Femur (tissue), 1 donor: ENCODE measurements at places on chromosomes 16 and 17.
A peak's percentile ranks its signal among the peaks of the same experiment; 100 is the strongest.

DNA sequence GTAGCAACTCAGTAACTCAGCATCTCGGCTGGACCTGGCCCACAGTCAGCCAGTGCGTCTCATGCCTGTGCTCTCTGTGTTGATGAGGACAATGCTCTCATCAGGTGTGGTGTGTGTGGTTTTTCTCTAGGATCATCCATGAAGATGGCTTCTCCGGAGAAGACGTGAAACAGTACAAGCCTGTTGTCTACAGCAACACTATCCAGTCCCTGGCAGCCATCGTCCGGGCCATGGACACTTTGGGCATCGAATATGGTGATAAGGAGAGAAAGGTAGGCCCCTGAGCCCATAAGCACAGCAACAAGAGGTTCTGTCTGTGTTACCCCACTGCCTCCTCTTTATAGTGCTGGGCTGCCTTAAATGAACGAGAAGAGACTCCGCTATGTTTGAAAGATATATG, 84.5 kb downstream of the GNAO1 start:
- no peak for DNase-seq

GRCh38 chr16:17342031-17342430, 128.7 kb downstream of the XYLT1 start:
- DNase-seq = no peak

DNA sequence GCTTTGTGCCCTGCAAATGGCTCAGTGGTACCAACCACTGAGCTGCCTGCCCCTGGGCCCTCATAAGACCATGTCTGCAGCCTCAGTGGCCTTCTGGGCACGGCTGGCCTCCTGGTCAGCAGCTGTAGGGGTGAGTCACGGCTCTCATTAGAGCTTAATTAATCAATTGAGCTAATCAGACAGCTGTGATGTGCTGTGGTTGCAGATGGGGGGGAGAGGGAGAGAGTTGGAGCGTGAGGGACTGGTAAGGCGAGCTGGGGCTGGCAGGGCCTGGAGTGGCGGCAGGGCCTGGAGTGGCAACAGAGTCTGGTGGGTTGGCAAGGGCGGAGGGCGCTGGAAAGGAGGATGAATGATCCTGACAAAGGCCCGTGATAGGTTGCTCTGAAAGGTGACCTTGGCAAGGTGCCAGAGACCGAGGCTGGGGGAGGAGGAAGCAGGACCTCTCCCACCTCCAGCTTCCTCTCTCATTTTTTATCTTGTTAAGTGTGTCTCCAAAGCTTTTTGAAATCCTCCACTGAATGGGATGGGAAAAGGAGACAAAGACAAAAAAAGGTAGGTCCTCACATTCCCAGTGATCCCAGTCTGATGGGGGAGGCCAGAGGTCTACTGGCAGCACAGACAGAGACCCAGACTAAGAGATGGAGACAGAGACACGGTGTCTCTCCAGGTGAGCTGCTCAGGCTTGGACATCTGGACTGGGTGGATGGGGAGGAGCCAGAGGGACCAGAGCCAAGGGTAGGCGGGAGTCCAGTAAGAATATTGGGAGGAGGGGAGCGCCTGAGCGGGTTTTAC, 41.6 kb downstream of the DCAKD start:
- DNase-seq = no peak

- no peak for DNase-seq
These were observed 76.7 kb downstream of the C16orf95 start for GRCh38 chr16:87240211-87241136.

DNA sequence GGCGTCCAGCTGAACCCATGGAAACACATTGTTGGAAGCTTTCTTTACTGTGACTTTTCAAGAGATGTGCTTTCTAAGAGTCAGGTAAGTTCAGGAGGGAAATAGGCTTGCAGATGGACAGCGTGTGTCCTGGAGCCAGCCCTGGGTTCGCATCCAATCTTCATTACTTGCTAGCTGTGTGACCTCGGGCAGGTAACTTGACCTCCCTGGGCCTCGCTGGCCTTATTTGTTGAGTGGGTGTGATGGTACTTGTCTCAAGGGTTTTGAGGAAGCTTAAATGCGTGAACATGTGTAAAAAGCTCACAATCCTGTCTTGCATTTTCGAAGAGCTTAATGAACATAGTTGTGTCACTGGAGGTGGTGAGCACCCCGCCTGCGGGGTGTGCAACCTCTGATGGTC, 11.8 kb downstream of the ADGRG1 start:
- no peak for DNase-seq

GRCh38 chr17:49482144-49482817, 12.8 kb upstream of the NGFR start:
- DNase-seq = no peak

- DNase-seq = peak; percentile 88
These were observed 8.0 kb downstream of the TBC1D24 start for GRCh38 chr16:2482708-2483534.

DNA sequence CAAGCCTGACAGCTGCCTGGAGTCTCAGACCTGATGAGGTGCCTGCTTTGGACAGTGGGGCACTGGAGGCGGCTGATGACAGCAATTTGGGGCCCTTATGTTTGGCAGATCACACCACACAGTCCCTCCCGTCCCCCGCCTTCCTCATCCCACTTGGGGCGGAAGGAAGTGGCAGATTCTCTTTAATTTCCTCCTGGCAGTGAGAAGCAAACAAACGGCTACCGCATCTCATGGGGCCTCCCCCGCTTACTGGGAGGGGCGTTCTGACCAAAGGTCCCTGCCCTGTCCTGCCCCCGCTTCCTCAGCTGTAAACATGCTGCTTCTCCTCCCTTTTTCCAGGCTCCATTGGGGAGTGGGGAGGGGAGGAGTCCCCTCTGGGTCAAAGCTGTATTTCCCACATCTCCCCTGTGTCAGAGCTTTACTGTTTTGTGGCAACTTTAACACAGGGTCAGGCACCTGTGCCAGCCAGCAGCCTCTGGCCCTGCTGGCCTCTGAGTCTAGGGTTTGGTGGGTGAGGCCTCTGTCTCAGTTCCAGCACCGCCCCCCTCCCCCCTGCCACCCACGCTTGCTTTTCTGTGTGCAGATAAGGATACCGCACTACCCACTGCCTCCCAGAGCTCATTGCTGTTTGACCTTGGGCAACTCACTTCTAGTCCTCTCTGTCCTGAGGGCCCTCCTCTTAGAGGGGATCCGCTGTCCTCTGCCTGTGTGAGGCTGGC, 5.4 kb upstream of the NFATC3 start:
- peak; percentile 84 for DNase-seq

- no peak for DNase-seq
These were observed 38.8 kb downstream of the CLEC16A start for GRCh38 chr16:10983159-10983558.

- DNase-seq = no peak
These were observed 70.8 kb downstream of the GOSR1 start for GRCh38 chr17:30547778-30548573.

GRCh38 chr17:17675925-17676534, 5.2 kb upstream of the RAI1 start:
- no peak for DNase-seq

DNA sequence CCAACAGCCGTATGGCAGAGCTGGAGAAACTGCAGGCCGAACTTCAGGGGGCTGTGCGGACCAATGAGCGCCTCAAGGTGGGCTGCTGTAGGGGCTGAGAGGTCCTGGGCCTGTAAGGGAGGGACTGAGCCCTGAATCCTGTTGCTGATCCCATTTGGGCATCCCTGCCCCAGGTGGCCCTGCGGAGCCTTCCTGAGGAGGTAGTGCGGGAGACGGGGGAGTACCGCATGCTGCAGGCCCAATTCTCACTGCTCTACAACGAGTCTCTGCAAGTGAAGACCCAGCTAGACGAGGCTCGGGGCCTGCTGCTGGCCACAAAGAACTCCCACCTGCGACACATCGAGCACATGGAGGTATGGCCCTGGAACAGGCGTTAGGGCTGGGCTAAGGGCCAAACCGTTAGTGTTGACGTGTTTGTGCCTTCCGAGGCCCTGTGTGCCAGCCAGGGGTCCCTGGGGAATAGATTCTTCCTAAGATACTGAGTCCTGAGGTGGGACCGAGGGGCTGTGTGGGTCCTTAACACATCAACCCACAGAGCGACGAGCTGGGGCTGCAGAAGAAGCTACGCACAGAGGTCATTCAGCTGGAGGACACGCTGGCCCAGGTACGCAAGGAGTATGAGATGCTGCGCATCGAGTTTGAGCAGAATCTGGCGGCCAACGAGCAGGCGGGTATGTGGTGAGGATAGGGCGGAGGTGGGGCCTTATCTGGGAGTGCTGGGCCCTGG, 4.2 kb downstream of the RNF40 start:
- no peak for DNase-seq

DNA sequence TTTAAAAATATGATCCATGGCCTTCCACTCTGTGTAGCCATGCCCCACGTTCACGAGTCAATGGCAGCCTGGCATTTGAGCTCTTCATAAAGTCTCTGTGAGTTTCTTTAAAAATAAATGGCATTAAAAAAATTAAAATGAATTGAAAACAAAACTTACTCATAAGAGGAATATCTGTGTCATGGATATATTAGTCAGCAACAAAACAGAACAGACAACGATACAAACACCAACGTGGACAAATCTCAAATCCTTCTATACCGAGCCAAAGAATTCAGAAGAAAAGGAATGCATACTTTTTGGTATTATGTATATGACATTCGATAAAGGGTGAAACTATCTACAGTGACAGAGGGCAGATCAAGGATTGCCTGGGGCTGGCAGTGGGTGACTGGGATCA, 8.2 kb upstream of the CMIP start:
- DNase-seq = no peak

GRCh38 chr16:1674306-1674705, 3.8 kb upstream of the JPT2 start:
- no peak for DNase-seq

- DNase-seq = no peak
These were observed 9.7 kb downstream of the CRAMP1 start for GRCh38 chr16:1621851-1622250.

DNA sequence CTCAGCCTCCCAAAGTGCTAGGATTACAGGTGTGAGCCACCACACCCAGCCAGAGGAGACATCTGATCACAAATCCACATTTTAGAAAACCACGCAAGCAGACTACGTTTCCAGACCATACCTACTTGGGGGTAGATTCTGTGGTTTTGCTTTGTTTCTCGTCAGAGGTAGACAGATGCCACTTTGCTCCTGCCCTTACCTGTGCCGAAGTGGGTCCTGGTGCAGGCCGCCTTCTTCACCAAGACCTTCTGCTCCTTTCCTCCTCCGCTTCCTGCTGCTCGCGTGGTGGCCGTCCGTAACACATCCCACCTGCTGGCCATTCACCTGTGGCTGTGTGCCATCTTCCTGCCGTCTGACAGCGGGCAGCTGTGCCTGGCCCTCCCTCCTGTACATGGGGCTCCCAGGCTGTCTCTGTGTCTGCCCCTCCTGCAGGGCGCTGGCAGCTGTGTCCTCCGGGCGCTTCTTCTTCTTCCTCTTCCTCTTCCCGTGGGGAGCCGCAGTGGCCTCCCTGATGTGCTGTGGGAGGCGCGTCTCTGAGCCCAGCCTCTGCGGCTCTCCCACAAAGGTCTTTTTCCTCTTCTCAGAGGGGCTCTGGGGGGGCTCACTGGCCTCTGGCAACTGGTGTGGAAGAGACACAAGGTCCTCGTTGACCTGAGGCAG, 21.2 kb upstream of the CYTH1 start:
- no peak for DNase-seq

GRCh38 chr17:19712436-19713004, 3.9 kb downstream of the SLC47A2 start:
- DNase-seq = no peak

- DNase-seq = no peak
These were observed 394.5 kb upstream of the SOX9 start for GRCh38 chr17:71726341-71726740.

DNA sequence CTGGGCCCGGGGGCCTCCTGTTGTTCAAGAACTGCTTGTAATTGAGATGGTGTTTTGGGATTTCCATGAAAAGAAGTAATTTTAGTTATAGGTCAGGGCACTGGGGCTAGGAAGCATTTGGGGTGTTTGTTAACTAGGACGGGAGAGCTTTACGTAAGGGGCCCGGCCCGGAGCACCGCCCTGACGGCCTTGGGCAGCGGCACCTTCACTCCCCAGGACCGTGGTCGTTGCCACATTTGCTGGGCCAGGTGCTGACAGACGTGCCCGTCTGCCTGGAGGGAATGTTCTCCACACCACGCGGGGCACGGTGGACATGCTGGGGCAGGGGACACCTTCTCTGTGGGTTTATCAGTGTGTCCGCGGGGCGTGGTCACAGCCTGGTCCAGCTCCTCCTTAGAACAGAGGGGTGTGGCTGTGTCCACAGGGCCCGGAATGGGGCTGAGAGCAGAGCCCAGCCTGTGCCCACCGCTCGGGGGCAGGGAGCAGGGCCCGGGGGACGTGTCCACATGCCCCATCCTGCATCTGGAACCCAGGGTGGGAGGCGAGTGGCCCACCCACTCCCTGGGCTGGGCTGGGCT, 57.7 kb downstream of the BAIAP2 start:
- no peak for DNase-seq

GRCh38 chr17:50568659-50569058, 8.1 kb downstream of the CACNA1G start:
- DNase-seq = no peak

DNA sequence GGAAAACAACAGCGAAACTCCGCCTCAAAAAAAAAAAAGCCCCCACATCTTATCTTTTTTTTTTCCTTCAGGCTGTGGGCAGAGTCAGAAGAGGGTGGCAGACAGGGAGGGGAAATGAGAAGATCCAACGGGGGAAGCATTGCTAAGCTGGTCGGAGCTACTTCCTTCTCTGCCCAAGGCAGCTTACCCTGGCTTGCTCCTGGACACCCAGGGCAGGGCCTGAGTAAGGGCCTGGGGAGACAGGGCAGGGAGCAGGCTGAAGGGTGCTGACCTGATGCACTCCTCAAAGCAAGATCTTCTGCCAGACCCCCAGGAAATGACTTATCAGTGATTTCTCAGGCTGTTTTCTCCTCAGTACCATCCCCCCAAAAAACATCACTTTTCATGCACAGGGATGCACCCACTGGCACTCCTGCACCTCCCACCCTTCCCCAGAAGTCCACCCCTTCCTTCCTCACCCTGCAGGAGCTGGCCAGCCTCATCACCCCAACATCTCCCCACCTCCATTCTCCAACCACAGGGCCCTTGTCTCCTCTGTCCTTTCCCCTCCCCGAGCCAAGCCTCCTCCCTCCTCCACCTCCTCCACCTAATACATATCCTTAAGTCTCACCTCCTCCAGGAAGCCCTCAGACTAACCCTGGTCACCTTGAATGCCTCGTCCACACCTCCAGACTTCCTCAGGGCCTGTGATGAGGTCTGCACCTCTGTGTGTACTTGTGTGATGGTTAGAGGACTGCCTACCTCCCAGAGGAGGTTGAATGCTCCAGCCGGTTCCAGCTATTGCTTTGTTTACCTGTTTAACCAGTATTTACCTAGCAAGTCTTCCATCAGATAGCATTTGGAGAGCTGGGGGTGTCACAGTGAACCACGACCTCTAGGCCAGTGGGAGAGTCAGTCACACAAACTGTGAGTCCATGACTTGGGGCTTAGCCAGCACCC, 1.2 kb upstream of the HBA1 start:
- no peak for DNase-seq

GRCh38 chr17:75152922-75153779, 1.2 kb downstream of the JPT1 start:
- peak; percentile 47 for DNase-seq

- DNase-seq = peak; percentile 68
These were observed 51.2 kb upstream of the DHX40 start for GRCh38 chr17:59513934-59514841.

GRCh38 chr17:30339086-30339485, 5.2 kb upstream of the TMIGD1 start:
- DNase-seq = no peak

- DNase-seq = no peak
These were observed 440 bp downstream of the C16orf96 start for GRCh38 chr16:4556580-4556979.

GRCh38 chr17:76995387-76996105, 127.3 kb downstream of the MGAT5B start:
- DNase-seq = no peak

GRCh38 chr17:46121165-46121764, 72.0 kb downstream of the KANSL1 start:
- DNase-seq = no peak

- no peak for DNase-seq
These were observed 100.9 kb downstream of the VPS53 start for GRCh38 chr17:613725-614124.
